ENCODE measurements at places on chromosomes 5 and 9.

- DNase-seq = peak; percentile 67
Observed at GRCh38 chr9:447230-448025, 232.8 kb downstream of the DOCK8 start.

DNA sequence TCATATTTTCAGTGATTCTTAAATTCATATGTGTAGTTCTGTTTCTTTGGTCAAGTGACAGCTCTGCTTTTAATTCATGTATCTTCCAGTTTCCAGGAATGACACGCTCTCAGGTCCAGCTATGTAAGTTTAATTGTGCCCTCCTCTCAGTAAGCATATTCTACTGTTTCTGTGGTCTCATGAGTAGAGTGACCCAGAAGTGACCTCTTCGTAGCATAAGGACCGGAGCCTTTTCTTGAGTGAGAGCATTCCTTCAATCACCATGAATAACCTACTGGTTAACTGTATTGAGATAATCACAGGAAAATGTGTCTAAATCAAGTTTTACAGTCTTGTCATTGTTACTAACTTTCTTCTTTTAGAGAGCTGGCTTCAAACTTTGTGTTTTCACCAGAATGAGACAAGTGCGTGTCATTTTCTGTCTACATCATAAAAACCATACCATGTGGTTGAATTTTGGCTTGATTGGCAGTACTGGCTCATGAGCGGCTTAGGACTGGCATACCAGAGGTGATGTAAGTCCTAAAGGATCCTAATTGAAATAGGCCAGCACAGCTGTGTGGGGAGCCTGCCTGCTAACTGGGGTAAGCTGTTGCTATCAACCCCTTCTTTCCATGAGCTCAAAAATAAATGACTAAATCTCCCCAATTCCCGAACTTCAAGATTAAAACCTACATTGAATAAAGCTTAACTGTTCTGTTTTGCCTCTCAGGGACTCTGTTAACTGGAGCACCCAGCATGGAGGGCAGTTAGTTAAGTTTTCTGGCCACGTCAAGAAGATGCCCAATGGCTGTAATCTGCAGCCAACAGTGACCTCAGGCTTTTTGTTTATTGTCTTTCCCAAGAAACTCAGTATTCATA, 4.8 kb downstream of the ADAMTSL1 start:
- DNase-seq = no peak

GRCh38 chr9:121529237-121529987, 29.8 kb upstream of the GGTA1 start:
- DNase-seq = no peak

DNA sequence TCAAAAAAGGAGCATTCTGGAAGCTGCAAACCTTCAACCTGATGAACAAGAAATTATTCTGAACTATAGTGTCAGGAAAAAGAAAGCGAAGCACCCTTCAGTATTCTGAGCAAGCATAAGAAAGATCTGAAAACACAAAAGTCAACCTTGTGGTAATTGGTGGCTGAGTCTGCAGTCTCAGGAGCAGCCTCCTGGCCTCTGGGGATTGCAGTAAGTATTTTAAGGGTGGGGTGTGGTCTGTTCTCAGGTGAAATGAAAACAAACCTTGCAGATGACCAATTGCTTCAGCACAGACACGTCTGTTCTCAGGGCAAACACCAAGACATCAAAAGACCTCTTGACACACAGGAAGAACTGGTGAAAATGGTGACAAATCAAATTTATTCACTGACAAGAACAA, 147.8 kb upstream of the RAPGEF1 start:
- no peak for DNase-seq

- no peak for DNase-seq
Observed at GRCh38 chr5:38726279-38726678, 119.5 kb upstream of the OSMR start.

- DNase-seq = peak; percentile 66
Observed at GRCh38 chr9:122095010-122095767, 2.1 kb upstream of the TTLL11 start.

- no peak for DNase-seq
Observed at GRCh38 chr9:16243798-16244197, 626.7 kb downstream of the BNC2 start.

DNA sequence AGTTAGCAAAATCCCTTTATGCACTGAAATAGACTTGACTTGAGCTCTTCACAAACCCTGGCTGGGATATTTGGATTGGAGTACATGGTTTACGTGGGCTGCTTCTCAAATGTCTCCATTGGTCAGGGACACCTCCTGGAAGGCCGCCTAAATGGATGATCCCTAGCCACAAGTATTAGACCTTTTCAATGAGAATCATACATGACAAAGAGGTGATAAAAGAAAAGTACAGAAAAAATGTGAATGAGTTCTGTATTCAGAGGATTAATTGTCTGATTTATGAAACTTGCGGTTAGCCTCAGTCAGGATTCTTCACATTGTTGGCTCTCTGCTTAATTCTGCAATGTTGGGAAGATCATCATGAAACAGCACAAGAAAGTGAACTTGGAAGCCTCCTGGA, 752.8 kb upstream of the ADAMTS16 start:
- DNase-seq = peak; percentile 45

- DNase-seq = peak; percentile 94
Observed at GRCh38 chr9:97703437-97704344, 6.6 kb upstream of the XPA start.

- DNase-seq = no peak
Observed at GRCh38 chr5:172284611-172284980, 1.0 kb upstream of the UBTD2 start.

GRCh38 chr9:109815366-109815947, 35.5 kb downstream of the PALM2AKAP2 start:
- peak; percentile 56 for DNase-seq

DNA sequence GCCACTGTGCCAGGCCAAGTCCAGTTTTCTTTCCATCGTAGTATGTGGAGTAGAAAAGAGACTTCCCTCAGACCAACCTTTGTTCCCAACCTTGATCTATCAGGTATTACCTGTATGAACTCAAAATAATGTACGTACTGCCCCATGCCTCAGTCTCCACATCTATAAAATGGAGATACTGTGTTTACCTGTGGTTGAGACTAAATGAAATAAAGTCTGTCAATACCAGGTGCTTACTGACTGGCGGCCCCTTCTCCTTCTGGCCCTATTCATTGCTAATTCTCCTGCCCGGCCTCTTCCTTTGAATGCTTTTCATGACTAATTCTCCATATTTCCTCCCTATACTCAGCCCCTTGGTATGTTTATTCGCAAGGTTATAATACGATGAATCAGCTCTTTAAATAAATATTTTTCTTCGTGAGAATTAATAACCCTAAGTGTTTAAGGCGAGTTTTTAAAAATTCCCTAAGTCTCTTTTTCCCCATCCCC, 89.6 kb upstream of the BASP1 start:
- no peak for DNase-seq

DNA sequence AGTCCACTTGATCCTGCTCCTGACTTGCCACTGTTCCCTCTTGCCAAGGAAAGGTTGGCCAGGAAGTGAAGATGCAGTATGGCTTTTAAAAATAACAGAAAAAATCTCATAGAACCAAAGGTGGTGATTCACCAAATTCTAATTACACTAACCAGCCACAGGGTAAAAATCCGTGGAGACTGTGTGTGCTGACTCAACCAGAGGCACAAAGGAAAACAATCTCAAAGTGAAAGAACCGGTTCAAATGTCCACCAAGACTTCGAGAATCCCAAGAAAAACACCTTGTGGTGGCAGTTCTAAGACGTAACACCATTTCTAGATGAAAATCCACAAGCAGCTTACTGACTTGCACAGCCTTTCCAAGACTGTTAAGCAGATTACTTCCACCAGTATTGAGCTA, 279.1 kb downstream of the TLE1 start:
- DNase-seq = no peak

- no peak for DNase-seq
Observed at GRCh38 chr9:82152181-82152580, 163.6 kb downstream of the SPATA31D1 start.

- DNase-seq = no peak
Observed at GRCh38 chr5:52673495-52673894, 114.2 kb upstream of the ITGA1 start.

- DNase-seq = no peak
Observed at GRCh38 chr9:135887585-135888050, 19.7 kb downstream of the CAMSAP1 start.

DNA sequence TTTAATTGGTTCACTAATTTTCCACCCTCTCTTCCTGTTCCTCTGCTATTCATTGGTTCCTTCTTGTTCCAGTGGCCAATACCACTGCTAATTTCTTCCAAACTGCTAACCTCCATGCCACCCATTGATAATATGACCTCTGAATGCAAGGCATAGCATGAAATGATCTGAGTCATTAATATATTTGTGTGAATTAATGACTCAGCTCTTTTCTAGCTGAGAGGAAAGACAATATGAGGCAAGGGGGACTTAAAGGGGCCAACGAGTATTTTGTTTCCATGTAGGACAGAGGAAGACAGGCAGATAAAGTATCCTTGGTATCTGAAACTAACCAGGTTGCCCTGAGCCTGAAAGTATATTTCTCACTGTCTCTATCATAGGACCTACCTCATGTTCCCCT, 154.3 kb upstream of the BRINP1 start:
- no peak for DNase-seq

DNA sequence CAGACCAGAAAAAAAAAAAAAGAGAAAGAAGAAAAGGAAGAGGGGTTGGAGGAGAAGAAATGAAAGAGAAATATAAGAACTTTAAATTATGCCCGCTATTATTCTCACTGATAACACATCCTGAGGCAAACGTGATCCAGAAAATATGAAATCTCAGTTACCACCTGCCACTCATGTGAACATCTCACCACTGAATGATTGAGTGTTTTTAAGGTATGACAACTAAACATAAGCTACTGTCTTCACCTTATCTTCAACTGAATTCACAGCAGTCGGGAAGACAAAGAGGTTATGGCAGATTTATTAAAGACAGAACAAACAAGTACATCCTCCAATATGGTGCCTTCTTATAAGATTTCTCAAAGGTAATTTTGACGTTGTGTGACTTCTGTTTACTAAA, 327.9 kb downstream of the TMEM161B start:
- DNase-seq = no peak

DNA sequence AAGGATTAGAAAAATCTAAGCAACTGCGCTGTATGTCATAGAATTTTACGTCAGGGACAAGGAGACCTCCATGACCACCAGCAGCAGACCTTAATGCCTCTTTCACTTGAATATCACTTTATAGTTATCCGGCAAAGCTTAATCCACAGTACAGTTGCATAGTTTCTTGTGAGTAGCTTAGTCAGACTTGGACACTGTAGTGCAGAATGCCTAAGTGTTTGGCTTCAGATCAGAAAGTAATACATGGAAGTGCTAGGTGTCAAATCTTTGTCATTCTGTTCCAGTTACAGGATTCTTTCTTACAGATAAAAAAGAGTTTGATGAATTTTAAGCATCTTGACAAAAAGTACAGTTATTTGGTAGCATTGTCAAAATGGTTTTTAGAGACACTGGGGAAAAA, 239.9 kb upstream of the PAPPA start:
- no peak for DNase-seq

DNA sequence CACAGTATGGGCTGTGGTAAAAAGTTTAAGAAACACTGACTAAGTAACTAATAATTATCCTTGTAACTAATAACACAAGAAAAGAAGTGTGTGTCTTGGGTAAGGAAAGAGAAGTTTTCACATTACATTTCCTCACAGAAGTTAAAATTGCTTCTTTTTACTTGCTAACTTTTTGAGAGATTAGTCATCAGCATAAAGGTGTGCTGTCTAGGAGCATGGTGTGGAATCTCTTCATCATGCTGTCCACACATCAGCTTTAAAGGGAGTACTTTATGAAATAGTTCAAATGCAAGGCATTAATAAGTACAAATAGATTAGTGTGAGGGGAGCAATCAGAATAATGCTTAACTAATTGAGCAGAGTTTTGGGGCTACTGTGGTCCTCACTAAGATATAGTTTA, 29.8 kb downstream of the WDR36 start:
- DNase-seq = no peak

Measured in SW480 (cell line).